Activated naive CD4-positive, alpha-beta T cell treated with anti-CD3 and anti-CD28 coated beads, Interleukin-2, amount 10 ng/mL, durations not matched to agents 5 hours and 36 hours (primary cell): ENCODE measurements at places on chromosomes 1 and 21. TPM values are rescaled to one million over a fixed set of nuclear protein-coding genes. Genes with fewer than 3 reads are reported as not detected.

NBL1 gene
- total RNA-seq = 31.2 TPM

CFHR4 gene
- total RNA-seq = not detected

GJA4 gene
- not detected for total RNA-seq

RASSF5 gene
- total RNA-seq = 210 TPM

AMY1B gene
- total RNA-seq = not detected

SH2D2A gene
- 81.8 TPM for total RNA-seq

PGLYRP4 gene
- total RNA-seq = not detected

DHDDS gene
- total RNA-seq = 51.1 TPM

ACTN2 gene
- not detected for total RNA-seq

CBS gene
- total RNA-seq = 32.9 TPM

SLC44A5 gene
- 2.5 TPM for total RNA-seq

TCEA3 gene
- total RNA-seq = 62.2 TPM

C1QA gene
- total RNA-seq = not detected

LYST gene
- 28.1 TPM for total RNA-seq

GRIK3 gene
- not detected for total RNA-seq

KRTAP19-7 gene
- not detected for total RNA-seq

BTBD8 gene
- 2.4 TPM for total RNA-seq
